ENCODE measurements at places on chromosomes 6 and 20. TPM values are rescaled to one million over a fixed set of nuclear protein-coding genes. Genes with fewer than 3 reads are reported as not detected.

GJA10 gene
- total RNA-seq: not detected

ULBP2 gene
- 13.9 TPM for total RNA-seq

TM9SF4 gene
- 87.9 TPM for total RNA-seq

DOK5 gene
- 9.0 TPM for total RNA-seq

SNAI1 gene
- 15.1 TPM for total RNA-seq

SSTR4 gene
- total RNA-seq: not detected

LRFN2 gene
- total RNA-seq: not detected

PRPF6 gene
- total RNA-seq: 49.0 TPM

ZSCAN23 gene
- total RNA-seq: 2.1 TPM

E2F3 gene
- total RNA-seq: 17.1 TPM

SUN5 gene
- total RNA-seq: not detected

COL11A2 gene
- 10.0 TPM for total RNA-seq

TP53INP2 gene
- total RNA-seq: 31.7 TPM

VGLL2 gene
- not detected for total RNA-seq

AVP gene
- total RNA-seq: not detected

CTNNBL1 gene
- total RNA-seq: 45.1 TPM

SMPD2 gene
- total RNA-seq: 5.6 TPM

ACTL10 gene
- 2.3 TPM for total RNA-seq

SYTL3 gene
- 1.4 TPM for total RNA-seq

CFB gene
- 3.2 TPM for total RNA-seq

SS18L1 gene
- 14.8 TPM for total RNA-seq

MUCL3 gene
- not detected for total RNA-seq

SNX9 gene
- 47.1 TPM for total RNA-seq

TP53TG5 gene
- total RNA-seq: not detected

COL20A1 gene
- 0.21 TPM for total RNA-seq

COL12A1 gene
- 2,753 TPM for total RNA-seq

PI16 gene
- total RNA-seq: 0.15 TPM

TFAP2D gene
- not detected for total RNA-seq

XKR7 gene
- total RNA-seq: not detected

FAM209B gene
- total RNA-seq: not detected

Data from chondrocyte (in vitro differentiated cells).